ENCODE measurements at places on chromosomes 6 and 20.

- DNase-seq, result no peak
These were observed 64.8 kb downstream of the PHACTR3 start for GRCh38 chr20:59668926-59669850.

DNA sequence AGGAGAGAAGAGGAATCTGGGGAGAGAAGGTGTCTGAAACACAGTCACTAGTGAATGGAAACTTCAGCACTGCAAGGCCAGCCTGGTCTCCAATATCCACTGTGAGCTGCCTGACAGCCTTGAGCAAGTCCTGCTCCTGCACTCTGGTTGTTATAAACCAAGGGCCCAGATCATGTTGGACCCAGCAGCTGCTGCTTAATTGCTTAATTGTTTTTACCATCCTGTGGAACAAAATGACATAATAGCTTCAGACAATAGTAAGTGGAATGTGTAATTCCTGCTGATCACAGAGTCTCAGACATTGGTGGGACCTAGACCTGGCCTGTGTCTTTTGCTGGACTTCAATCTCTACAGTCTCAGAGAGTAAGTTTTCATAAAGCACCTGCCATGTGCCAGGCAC lies 833.7 kb downstream of the TFAP2A start:
- DNase-seq, result peak; percentile 1

DNA sequence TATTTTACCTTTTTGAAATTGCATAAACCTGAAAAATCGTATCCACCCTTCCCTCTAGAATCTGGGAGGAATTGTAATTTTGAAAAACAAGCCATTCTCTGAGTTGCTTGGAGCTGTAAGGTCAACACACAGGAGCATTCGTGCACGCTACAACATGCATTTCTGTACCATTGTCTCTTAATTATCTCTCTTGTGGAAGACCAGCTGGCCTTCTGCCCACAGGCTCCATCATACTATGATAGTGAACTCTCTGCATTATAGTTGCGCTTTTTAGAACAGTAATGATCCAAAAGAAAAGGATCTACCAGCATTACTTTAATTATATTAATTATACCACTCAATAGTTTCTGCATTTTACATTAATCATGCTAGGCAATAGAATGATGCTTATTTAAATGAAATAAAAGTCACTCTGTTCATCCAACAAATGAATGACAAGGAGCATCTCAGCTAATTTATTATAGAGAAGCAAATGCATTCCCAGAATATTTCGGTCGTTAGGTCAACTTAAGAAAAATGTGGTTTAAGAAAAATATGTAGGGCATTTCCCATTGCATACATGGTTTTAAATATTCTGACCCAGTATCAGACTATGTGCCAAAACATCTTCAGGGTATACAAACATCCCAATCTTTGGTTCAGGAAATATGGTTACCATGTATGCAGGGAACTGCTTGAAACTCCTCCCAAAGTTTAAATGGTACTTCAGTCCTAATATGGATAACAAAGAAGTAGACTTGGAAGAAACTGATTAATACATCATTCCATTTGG lies 263.5 kb downstream of the TFAP2A start:
- no peak for DNase-seq

DNA sequence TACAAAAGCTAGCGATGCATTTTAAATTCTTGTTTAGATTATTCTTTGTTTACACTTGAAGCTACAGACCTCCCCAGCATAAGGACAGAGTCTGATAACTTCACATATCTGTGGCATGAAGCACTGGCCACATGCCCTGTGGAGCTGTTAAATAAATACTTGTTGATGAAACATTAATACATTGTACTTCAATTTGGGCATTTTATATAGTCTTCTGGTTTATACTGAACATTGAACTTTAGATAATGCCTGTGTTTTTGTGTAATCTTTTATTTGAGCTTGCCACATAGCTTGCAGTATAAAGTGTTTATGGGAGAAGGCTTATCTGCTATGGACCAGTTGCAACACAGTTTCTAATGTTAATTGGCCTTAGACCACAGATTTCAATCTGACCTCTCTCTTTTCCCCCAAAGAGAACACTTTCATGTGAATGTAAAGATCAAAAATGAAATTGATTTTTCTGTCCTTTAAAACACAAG lies 48.2 kb downstream of the FRK start:
- no peak for DNase-seq

GRCh38 chr6:21332077-21332476 lies 261.5 kb upstream of the SOX4 start:
- DNase-seq, result no peak

- DNase-seq, result no peak
These were observed 543.6 kb upstream of the CITED2 start for GRCh38 chr6:139917951-139918630.

Data from myocyte (in vitro differentiated cells).